ENCODE measurements at places on chromosomes 4 and X. TPM values are rescaled to one million over a fixed set of nuclear protein-coding genes. Genes with fewer than 3 reads are reported as not detected.

GRCh38 chrX:113539599-113540356 is 699.1 kb upstream of the AMOT start:
- no peak for DNase-seq

FAT1 gene
- 107 TPM for total RNA-seq

GRCh38 chr4:166823126-166823525 is 411.2 kb downstream of the SPOCK3 start:
- DNase-seq = no peak

- peak; percentile 17 for DNase-seq
Observed at GRCh38 chr4:146256328-146256727, 42.0 kb downstream of the REELD1 start.

- DNase-seq = peak; percentile 82
Observed at GRCh38 chr4:7843831-7844593, 95.6 kb downstream of the AFAP1 start.

DNA sequence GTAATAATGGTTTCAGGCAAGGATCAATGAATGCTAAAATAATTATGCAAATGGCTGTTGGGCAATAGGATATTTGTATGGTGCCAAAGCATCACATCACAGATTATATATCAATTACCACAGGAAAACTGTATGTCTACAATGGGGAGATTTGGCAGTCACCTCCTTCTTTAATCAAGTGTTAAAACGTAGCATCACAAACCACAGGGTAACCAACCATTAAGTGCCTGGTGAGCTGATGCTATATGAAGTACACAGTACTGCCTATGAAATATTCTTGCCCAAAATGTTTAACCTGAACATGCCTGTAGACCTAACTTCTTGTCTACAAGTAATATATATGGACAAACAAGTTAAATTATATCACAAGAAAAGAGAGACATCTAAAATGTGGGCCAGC is 25.3 kb downstream of the MECP2 start:
- DNase-seq = no peak

LRIT3 gene
- total RNA-seq = 0.26 TPM

- DNase-seq = no peak
Observed at GRCh38 chr4:88910101-88910500, 146.9 kb downstream of the FAM13A start.

FREM3 gene
- not detected for total RNA-seq

GRCh38 chr4:40909363-40909876 is 159.7 kb downstream of the NSUN7 start:
- DNase-seq = peak; percentile 91

GRCh38 chr4:53967986-53968385 is 96.4 kb downstream of the CHIC2 start:
- DNase-seq = no peak

- no peak for DNase-seq
Observed at GRCh38 chr4:11495818-11496217, 67.1 kb upstream of the HS3ST1 start.

GRCh38 chrX:48883729-48884128 is 13.8 kb downstream of the TIMM17B start:
- DNase-seq = no peak

DNA sequence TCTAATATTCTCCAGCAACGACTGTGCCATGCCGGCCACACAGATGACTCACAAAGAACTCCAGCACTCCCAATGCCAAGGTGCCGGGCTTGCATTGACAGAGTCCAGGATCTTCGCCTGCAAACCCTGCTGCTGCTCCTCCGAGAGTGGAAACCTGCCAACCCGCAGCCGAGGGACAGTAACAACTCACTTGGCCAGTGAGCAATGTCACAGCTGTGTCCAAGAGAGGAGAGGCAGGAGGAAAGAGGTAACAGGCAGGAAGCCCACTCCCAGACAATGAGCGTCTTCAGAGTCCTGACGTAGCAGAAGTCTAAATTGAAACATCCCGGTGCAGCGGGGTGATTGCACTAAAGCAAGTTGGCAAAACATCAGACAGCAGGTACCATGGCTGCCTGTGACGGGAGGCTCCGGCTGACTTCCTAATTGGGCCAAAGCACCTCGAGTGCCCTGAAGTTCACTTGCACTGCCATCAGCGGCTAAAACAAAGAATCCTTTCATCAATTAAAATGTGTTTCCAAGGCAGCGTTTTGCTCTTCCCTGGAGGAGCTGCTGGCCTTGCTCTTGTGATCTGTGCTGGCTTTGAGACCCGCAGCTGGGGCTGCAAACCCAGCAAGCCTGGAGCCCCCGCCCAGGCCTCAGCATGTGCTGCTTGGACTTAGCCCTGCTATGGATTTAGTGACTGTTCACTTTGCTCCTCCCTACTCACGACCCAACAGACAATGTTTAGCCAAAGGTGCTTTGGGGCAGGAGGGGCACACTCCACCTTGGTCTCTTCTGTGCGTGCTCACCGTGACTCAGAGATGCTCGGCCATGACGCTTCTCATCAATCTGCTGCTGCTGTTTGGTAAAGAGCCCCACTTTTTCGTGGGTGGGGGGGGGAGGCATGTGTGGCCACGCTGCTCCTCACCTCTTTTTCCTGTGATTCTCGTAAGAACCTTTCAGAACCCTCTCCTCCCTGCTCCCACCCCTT is 36.5 kb downstream of the DCTD start:
- no peak for DNase-seq

- DNase-seq = no peak
Observed at GRCh38 chr4:183830438-183830985, 74.6 kb upstream of the STOX2 start.

ETDB gene
- total RNA-seq = not detected

GRCh38 chr4:141375855-141376254 is 155.2 kb downstream of the ZNF330 start:
- peak; percentile 59 for DNase-seq

DNA sequence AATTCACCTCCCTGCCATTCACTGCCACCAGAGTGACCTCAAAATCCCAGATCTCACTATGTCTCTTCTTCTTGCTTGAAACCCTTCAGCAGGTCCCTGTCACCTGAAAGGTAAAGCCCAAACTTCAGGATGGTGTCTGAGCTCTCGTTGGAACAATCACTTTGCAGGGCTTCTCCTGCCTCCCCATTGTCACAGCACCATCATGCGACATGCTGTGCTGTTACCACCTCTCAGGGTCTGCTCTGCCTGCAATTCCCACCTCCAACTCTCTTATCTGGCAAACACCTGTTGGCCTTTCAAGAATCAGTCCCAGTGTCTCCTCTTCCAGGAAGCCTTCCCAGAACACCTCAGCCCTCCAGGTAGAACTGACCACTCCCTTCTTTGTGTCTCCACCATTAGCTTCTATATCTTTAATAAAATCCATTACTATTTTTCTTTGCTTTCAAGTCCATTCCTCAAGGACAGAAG is 46.2 kb downstream of the SEL1L3 start:
- no peak for DNase-seq

GRCh38 chr4:55172694-55173287 is 47.4 kb upstream of the KDR start:
- peak; percentile 50 for DNase-seq

GC gene
- total RNA-seq = not detected

GRCh38 chr4:1056671-1057402 is 45.4 kb downstream of the FGFRL1 start:
- no peak for DNase-seq

GRCh38 chr4:61864286-61864685 is 664.2 kb downstream of the ADGRL3 start:
- DNase-seq = no peak

- DNase-seq = peak; percentile 52
Observed at GRCh38 chr4:15913631-15913970, 24.9 kb downstream of the FGFBP1 start.

DNA sequence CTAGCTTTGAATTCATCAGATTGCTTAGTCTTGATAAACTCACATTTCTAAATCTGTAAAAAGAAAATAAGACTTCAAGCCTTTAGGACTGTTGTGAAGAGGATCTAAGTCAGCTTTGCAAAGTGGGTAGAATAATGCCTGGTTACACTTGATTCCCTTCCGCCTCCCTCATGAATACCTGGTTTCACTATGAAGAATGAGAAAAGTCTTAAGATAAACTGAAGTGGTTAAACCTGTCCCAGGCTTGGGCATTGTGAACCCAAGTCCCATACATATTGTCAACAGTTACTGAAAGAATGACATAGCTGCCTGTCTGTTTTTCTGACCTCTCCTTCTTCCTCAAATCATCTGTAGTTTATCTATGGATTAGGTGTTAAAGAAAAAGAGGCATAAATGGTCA is 16.7 kb upstream of the GBA3 start:
- DNase-seq = no peak

- DNase-seq = no peak
Observed at GRCh38 chrX:154827194-154828015, 7.1 kb downstream of the SMIM9 start.

RBM46 gene
- total RNA-seq = not detected

GRCh38 chr4:82744284-82744968 is 54.2 kb downstream of the SCD5 start:
- DNase-seq = peak; percentile 9
